Upper lobe of left lung (tissue), 6 donors: ENCODE measurements at places on chromosomes 12 and 14. TPM values are rescaled to one million over a fixed set of nuclear protein-coding genes. Genes with fewer than 3 reads are reported as not detected.

DNA sequence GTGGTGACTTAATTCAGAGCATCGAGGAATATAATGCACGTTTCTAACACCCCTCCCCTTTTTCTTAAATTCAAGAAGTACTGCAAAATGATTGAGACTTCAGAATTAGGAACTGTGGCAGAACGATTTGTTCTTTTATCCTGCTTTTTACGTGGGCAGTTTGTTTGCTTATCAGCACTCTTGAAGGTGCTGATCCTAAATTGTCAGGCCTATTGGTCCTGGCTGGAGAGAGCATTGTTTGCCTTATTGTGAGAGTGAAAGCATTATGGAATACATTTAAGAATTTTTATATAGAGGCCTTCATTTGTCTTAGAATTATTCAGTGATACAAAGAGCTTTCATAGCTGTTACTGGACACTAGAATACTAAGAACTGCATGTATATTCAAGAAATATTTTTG lies 59.1 kb downstream of the TMTC2 start:
- H3K36me3 ChIP-seq = no peaks in the 10 kb centered on the region
- H3K27ac ChIP-seq = no peak overlapping the region
- H3K4me1 ChIP-seq = peaks cover 20% of the 10 kb centered on the region

GRCh38 chr12:3138941-3139511 lies 61.8 kb downstream of the TSPAN9 start:
- H3K27ac ChIP-seq = no peak overlapping the region
- H3K36me3 ChIP-seq = no peaks in the 10 kb centered on the region
- peaks cover 30% of the 10 kb centered on the region for H3K4me1 ChIP-seq
- no peaks in the 10 kb centered on the region for H3K27me3 ChIP-seq
- DNase-seq = no peak

The CELA1 gene
- total RNA-seq = not detected

- H3K36me3 ChIP-seq = peaks cover 79% of the 10 kb centered on the region
- H3K27ac ChIP-seq = no peak overlapping the region
- H3K4me1 ChIP-seq = peaks cover 7% of the 10 kb centered on the region
- no peak for DNase-seq
- no peaks in the 10 kb centered on the region for H3K27me3 ChIP-seq
- no peak overlapping the region for H3K4me3 ChIP-seq
These were observed 26.8 kb downstream of the CCNK start for GRCh38 chr14:99507860-99508640.

The RNASE1 gene
- 842 TPM for total RNA-seq

DNA sequence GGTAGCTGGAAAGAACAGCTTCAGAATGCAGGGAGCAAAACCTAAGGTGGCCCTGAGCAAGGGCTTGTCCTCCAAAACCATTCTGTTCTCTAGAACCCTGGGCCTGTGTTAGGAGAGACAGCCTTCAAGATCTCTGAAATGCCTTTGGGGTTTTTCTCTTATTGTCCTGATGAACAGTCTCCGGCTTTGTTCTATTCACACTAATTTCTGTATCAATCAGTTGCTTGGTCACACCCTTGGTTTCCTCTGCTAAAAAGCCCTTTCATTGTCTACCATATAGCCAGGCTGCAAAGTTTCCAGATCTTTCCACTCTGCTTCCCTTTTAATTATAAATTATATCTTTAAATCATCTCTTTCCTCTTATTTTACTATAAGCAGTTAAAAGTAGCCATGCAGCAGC lies 219.9 kb upstream of the ARID2 start:
- no peaks in the 10 kb centered on the region for H3K27me3 ChIP-seq
- H3K27ac ChIP-seq = no peak overlapping the region
- H3K36me3 ChIP-seq = no peaks in the 10 kb centered on the region
- H3K4me1 ChIP-seq = no peaks in the 10 kb centered on the region
- DNase-seq = no peak
- no peak overlapping the region for H3K4me3 ChIP-seq

GRCh38 chr12:90428465-90428864 lies 526.5 kb downstream of the CCER1 start:
- H3K27me3 ChIP-seq = no peaks in the 10 kb centered on the region
- no peaks in the 10 kb centered on the region for H3K4me1 ChIP-seq
- H3K27ac ChIP-seq = no peak overlapping the region
- no peaks in the 10 kb centered on the region for H3K36me3 ChIP-seq
- no peak for DNase-seq

The RPGRIP1 gene
- 0.15 TPM for total RNA-seq

GRCh38 chr12:111798182-111798581 lies 31.4 kb downstream of the ALDH2 start:
- no peaks in the 10 kb centered on the region for H3K4me1 ChIP-seq
- no peak for DNase-seq
- H3K36me3 ChIP-seq = peaks cover 98% of the 10 kb centered on the region
- no peaks in the 10 kb centered on the region for H3K27me3 ChIP-seq
- no peak overlapping the region for H3K4me3 ChIP-seq
- H3K27ac ChIP-seq = no peak overlapping the region

- DNase-seq = no peak
- no peak overlapping the region for H3K27ac ChIP-seq
- no peaks in the 10 kb centered on the region for H3K4me1 ChIP-seq
- no peaks in the 10 kb centered on the region for H3K27me3 ChIP-seq
- H3K36me3 ChIP-seq = no peaks in the 10 kb centered on the region
- H3K4me3 ChIP-seq = no peak overlapping the region
These were observed 20.6 kb downstream of the CNIH1 start for GRCh38 chr14:54420478-54421142.

The SERPINA1 gene
- 491 TPM for total RNA-seq

DNA sequence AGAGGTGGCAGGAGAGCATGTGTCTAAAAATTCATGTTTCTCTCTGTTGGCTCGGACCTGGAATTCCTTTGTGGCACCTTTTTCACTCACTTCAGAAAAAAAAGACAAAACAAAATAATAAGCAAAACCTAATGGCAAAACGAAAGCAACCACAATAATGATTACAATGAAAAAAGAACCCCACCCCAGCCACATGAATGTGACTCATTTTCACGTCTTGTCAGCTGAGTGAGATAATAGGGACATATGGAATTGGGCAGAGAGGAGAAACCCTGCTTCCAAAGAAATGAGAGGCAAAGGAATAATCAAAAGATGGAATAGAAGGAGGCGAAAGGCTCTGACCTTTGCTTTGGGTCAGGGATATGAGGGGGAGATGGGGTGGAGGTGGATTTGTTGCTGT lies 143.4 kb downstream of the SLC8A3 start:
- H3K4me3 ChIP-seq = no peak overlapping the region
- no peaks in the 10 kb centered on the region for H3K27me3 ChIP-seq
- no peak overlapping the region for H3K27ac ChIP-seq
- no peaks in the 10 kb centered on the region for H3K4me1 ChIP-seq

The YBX3 gene
- total RNA-seq = 290 TPM

GRCh38 chr12:62301080-62301798 lies 41.0 kb downstream of the USP15 start:
- no peak for DNase-seq
- peaks cover 31% of the 10 kb centered on the region for H3K36me3 ChIP-seq
- H3K27me3 ChIP-seq = no peaks in the 10 kb centered on the region
- no peak overlapping the region for H3K4me3 ChIP-seq
